ENCODE measurements at places on chromosomes 2 and 18. TPM values are rescaled to one million over a fixed set of nuclear protein-coding genes. Genes with fewer than 3 reads are reported as not detected.
A peak's percentile ranks its signal among the peaks of the same experiment; 100 is the strongest.

- H3K27ac ChIP-seq = no peak overlapping the region
- H3K36me3 ChIP-seq = no peaks in the 10 kb centered on the region
- peaks cover 27% of the 10 kb centered on the region for H3K4me1 ChIP-seq
Observed at GRCh38 chr2:227500301-227500630, 28.3 kb downstream of the AGFG1 start.

SKA1 gene
- 11.6 TPM for total RNA-seq

DNA sequence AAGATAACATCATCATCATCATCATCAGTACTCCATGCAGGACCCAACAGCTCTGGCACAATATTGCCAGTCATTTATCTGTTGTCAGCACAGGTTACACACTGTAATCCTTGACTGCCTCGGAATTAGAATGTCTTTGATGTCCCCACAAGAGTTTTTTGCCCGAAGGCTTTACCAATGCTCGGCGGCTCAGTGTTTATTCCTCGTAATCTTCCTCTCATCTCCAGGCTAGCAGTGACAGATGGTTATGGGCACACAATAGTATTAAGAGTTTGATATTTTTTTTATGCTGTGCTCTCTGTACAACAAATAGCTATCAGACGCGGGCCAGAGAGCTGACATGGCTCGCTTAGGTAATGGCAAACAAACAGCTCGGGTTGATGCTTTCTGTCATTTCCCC lies 515.2 kb downstream of the ZEB2 start:
- no peak for DNase-seq
- no peaks in the 10 kb centered on the region for H3K36me3 ChIP-seq
- H3K27ac ChIP-seq = no peak overlapping the region
- H3K4me3 ChIP-seq = no peak overlapping the region
- no peaks in the 10 kb centered on the region for H3K27me3 ChIP-seq

DNA sequence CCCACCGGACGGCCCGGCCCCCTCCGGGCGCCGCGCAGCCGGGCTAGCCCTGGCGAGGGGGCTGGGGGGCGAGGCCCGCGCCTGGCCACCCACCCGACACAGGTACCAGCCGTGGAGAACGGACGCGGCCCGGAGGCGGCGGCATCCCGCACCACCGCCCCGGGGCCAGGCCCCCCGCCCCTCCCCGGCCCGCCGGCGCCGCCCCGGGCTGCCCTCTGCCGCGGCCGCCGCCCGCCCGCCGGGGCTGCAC lies 405 bp downstream of the SOS1 start:
- H3K27ac ChIP-seq = peak overlapping the region; percentile 87
- H3K27me3 ChIP-seq = no peaks in the 10 kb centered on the region

- DNase-seq = no peak
- no peaks in the 10 kb centered on the region for H3K4me1 ChIP-seq
- no peak overlapping the region for H3K27ac ChIP-seq
Observed at GRCh38 chr18:28248653-28249052, 71.7 kb upstream of the CDH2 start.

GRCh38 chr2:237509151-237509550 lies 22.1 kb downstream of the MLPH start:
- peaks cover 83% of the 10 kb centered on the region for H3K36me3 ChIP-seq
- no peaks in the 10 kb centered on the region for H3K4me1 ChIP-seq
- DNase-seq = no peak
- no peaks in the 10 kb centered on the region for H3K27me3 ChIP-seq
- H3K4me3 ChIP-seq = no peak overlapping the region
